NCI-H1436 treated with DMSO at 0.1 percent for 48 hours (cell line): ENCODE measurements at places on chromosomes 4 and X.

DNA sequence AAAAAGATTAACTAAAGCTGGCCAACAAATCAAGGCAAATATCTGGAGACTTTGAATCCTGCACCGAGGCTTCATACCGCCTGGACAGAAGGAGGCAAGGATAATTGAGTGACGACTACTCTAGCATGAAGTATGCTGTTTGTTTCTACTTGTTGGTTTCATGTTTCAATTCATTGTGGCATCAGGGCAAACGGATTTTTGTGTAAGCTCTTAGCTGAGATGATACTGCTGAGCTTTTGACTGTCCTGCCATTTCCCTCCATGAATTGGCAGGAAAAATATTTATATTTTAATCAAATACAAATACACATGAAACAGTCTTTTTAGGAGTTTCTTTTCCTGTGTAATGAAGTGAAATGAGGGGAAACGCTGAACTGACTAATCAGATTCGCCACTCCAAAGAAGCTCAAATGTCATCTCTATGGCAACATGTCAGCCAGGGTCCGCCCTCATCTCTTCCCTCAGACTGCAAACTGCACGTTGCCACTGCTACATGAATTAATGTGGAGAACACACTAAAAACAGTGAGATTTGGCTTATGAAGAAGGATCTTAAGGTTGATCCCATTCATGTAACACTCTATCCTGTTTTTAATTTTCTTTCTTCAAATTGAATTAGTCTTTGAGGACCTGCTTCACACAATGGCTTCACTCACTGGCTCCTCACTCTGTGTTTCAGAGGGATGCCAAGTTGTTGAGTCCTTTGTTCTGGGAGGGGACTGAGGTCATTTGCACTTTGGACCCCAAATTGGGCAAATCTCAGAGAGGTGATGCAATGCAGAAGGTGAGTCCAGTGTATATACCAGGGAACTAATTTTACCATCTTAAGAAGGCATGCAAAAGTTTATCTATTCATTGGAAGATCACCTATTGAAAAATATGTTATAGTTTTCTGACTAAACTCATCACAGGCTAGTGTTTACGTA lies 149.6 kb upstream of the MID1 start:
- DNase-seq: peak; percentile 64

- no peak for DNase-seq
Observed at GRCh38 chr4:28287831-28288233, 1427.2 kb downstream of the STIM2 start.

GRCh38 chr4:108742451-108743420 lies 20.1 kb downstream of the ETNPPL start:
- DNase-seq: no peak

GRCh38 chr4:143559757-143560147 lies 46.2 kb downstream of the SMARCA5 start:
- DNase-seq: no peak

GRCh38 chr4:173246719-173247118 lies 78.1 kb downstream of the GALNT7 start:
- peak; percentile 36 for DNase-seq

- DNase-seq: no peak
Observed at GRCh38 chr4:122224348-122224747, 72.2 kb downstream of the BLTP1 start.

DNA sequence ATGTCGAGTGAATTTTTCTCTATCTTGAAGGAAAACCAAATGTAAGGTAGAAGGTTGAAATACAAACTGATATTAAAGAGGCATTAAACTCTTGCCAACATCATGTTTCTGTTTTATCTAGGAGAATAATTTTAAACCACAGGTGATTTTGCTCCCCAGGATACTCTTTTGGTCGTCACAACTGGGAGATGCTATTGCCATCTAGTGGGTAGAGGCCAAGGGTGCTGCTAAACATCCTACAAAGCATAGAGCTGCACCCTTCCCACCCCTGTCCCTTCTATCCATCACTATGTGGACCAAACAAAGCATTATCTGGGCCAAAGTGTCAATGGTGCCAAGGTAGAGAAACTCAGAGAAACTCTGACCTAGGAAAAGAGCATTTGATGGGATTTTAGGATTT lies 154.6 kb upstream of the MAGEB2 start:
- no peak for DNase-seq

DNA sequence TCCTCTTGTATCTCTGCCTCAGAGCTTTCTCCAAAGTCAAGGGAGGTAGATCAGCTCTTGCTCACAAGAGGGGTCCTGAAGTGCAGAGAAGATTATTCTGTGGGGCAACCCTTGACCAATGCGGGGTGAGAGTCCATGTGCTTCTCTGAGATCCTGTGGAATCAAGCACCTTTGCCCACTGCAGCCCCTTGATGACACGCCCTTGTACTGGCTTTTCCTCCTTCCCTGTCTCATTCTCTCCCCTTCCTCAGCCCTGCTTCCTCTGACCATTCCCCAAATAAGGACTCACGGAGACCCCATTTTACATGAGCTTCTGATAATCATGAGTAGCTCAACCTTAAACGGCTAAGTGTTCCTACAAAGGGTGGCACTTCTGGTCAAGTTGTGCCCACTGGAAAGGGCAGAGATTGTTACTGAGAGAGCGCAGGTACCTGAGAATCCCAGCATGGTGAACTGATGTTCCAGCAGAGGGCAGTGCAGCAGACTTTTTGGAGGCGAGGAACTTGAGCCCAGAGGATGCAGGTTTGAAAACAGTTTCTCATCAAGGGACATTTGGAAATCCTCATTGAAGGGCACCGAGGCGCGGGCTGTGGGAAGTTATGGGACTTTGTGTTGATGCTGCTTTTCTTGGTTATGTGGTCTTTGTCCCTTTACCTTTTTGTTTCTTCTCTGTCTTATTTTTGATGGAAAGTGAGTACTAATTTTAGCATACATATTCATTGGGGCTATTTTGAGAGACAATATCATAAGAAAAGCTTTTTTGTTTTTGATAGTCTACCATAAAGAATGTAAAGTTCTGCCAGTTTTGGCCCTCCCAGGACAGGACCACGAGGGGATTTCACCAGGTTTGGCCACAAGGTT lies 201.3 kb downstream of the RBM46 start:
- DNase-seq: no peak

DNA sequence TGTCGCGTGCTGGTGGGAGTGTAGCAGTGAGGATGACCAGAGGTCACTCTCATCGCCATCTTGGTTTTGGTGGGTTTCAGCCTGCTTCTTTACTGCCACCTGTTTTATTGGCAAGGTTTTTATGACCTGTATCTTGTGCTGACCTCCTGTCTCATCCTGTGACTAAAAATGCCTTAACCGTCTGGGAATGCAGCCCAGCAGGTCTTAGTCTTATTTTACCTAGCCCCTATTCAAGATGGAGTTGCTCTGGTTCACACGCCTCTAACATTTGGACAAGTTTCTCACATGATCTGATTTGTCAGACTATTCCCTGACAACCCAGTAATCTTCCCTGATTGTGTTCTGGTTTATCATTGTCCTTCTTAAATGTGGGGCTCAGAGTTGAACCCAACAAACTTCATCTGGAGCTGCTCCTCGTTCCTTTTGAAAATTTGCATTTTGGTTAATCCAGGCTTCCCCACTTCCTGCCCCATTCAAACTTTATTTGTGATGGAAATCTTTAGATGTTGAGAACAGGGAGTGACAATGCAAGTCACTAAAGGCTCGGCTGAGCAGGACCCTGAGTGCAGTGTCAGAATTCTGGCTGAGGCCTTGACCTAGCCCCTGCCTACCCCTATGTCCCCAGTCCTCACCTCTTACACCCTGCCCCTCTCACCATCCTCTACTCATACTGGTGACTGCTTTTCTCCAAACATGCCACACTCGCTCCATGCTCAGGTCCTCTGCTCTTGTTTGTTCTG lies 226.8 kb downstream of the STIM2 start:
- no peak for DNase-seq

GRCh38 chr4:85409251-85409650 lies 65.7 kb upstream of the ARHGAP24 start:
- no peak for DNase-seq

DNA sequence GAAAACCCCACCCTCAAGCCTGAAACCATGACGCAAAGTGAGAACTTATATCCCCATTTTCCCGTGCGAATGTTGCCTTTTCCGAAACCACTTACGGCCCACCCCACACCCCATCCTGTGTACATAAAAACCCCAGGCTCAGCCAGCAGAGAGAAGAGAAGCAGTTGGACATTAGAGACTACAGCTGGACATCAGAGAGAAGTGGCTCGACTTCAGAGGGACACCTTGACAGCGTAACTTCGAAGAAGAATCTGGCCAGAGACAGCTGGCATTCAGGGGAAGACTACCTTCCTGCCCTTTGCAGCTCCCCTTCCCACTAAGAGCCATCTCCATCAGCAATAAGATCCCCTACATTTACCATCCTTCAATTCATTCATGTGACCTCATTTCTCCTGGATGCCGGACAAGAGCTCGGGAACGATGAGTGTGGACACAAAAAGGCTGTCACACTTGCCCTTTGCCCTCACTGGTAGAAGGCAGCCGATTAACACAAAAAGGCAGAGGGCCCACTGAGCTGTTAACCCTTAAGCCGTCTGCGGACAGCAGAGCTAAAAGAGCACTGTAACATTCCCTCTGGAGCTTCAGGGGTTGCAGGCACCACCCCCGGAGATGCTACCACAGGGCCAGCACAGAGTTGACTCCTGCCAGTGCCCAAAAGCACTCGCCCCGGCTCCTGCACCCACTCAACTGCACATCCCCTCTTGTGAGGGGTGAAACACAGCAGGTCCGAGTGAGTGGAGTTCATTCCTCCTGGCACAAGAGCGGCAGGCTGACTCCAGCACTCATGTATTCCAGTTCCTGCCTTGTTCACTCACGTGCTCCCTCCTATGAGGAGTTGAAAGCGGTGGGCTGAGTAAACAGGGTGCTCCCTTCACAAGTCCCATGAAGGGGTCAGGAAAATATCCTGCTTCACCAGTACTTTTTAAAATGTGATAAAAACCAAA lies 7.5 kb downstream of the CHM start:
- no peak for DNase-seq

DNA sequence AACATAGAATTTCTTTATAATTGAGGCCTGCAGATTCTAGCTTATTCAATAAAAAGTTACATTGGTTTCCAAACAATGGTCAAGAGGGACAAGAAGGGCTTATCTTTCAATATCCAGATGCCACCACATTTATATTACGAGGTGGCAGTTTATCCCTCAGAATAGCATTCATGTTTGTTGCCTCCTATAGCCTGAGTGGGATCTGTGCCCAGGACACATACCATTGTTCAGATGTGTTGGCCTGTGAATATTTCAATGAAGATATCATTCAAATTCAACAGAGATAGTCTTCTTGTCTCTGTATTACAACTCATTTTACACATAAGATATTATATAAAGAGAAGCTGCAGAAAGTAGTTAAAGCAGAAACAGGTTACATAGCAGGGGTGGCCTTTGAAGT lies 20.5 kb downstream of the GLRB start:
- no peak for DNase-seq

DNA sequence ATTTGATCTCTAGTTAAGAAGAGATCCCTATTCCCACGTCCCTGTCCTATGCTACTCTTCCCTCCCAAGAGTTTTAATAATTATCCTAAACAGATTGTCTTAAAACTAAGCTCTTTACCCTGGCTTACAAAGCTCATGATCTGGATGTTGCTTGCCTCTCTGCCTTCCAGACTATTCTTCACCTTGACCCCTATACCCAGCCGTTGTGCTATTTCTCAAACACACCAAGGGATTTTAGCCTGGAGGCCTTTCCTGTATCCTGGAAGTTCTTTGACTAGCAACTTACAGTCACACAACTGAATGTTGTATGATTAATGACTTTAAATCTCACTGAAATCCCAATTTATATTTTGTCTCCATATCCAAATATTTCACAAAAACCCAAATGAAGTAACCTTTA lies 314.9 kb downstream of the ADGRL3 start:
- DNase-seq: no peak

- no peak for DNase-seq
Observed at GRCh38 chr4:151169223-151169622, 69.8 kb downstream of the RPS3A start.

- DNase-seq: no peak
Observed at GRCh38 chr4:84611531-84611930, 28.6 kb downstream of the CDS1 start.

DNA sequence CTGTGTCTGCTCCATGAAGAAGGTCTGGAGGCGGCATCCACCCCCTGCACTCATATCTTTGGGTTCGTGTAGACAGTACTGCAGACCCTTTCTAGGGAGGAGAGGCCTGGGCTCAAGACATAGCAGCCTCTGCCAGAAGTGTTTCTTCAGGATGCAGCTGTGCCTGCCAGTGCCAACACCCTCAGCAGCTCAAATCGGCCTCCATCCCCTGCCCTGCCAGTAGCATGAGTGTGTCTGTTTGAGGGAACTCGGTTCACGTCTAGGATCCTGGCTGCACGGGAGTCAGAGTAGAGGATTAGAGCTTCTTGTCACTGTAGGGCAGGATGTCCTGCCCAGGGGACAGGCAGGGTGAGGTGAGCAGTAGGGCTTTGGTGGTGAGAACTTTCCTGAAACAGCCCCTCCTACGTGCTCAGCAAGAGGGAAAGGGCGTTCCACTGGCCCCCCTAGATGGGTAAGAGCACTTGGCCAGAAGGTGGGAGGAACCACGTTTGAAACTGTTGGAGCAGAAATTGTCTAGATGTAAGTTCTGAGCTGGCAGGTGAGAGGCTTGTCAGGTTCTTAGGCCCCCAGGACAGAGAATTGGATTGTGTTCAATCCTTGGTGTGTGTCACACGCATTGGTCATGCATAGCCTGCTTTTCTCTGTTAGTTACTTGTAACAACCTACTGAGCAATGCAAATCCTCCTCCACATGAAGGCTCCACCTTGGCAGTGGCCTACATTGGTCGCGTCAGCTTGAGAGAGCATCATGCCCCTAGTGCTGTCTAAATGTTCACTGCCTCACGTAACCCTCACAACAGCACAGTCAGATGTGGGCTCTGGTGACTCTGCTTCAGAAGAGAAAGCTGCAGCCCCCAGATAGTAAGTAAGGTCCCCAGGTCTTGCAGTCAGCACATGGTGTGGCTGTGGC lies 25.8 kb upstream of the FAM193A start:
- DNase-seq: no peak
